ENCODE measurements at places on chromosomes 5 and 9.
A peak's percentile ranks its signal among the peaks of the same experiment; 100 is the strongest.

GRCh38 chr9:109556061-109556460 lies 58.0 kb upstream of the PTPN3 start:
- H3K36me3 ChIP-seq = no peaks in the 10 kb centered on the region
- H3K4me1 ChIP-seq = peaks cover 2% of the 10 kb centered on the region
- H3K27ac ChIP-seq = no peak overlapping the region
- no peak overlapping the region for H3K4me3 ChIP-seq
- peaks cover 20% of the 10 kb centered on the region for H3K27me3 ChIP-seq

GRCh38 chr5:10607023-10607665 lies 43.3 kb downstream of the ANKRD33B start:
- peaks cover 9% of the 10 kb centered on the region for H3K4me1 ChIP-seq
- peaks cover 2% of the 10 kb centered on the region for H3K36me3 ChIP-seq
- peak overlapping the region; percentile 80 for H3K4me3 ChIP-seq
- H3K27ac ChIP-seq = peak overlapping the region; percentile 37
- no peaks in the 10 kb centered on the region for H3K27me3 ChIP-seq

- no peak for DNase-seq
- H3K36me3 ChIP-seq = no peaks in the 10 kb centered on the region
- H3K27ac ChIP-seq = no peak overlapping the region
- no peaks in the 10 kb centered on the region for H3K4me1 ChIP-seq
- peaks cover 15% of the 10 kb centered on the region for H3K27me3 ChIP-seq
Observed at GRCh38 chr5:124628721-124629596, 117.5 kb downstream of the ZNF608 start.

- H3K27me3 ChIP-seq = peaks cover 46% of the 10 kb centered on the region
- no peaks in the 10 kb centered on the region for H3K36me3 ChIP-seq
- no peaks in the 10 kb centered on the region for H3K4me1 ChIP-seq
- H3K4me3 ChIP-seq = no peak overlapping the region
- no peak for DNase-seq
Observed at GRCh38 chr5:178438796-178439195, 151.4 kb downstream of the COL23A1 start.

GRCh38 chr5:61933787-61934626 lies 372.0 kb upstream of the KIF2A start:
- no peaks in the 10 kb centered on the region for H3K36me3 ChIP-seq
- DNase-seq = no peak
- H3K27ac ChIP-seq = no peak overlapping the region
- H3K27me3 ChIP-seq = peaks cover 10% of the 10 kb centered on the region

DNA sequence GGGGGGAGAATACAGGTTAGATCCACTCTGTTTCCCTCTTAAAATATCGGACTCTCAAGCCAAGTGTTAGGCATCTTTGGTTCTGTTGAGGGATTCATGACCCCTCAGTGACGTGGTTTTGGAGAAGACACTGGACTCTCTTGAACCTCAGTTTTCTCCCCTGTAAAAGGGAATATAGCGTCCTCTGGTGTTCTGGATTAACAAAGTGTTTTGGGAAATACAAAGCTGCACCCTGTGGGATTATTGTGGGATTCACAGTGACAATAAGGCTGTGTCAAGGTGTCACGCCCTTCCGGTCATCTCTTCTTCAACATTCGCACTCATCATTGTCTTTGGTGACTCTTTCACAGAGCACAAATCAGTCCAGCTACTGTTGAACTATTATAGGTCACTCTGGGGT lies 139.0 kb downstream of the IRX1 start:
- no peaks in the 10 kb centered on the region for H3K36me3 ChIP-seq
- DNase-seq = no peak
- no peak overlapping the region for H3K4me3 ChIP-seq
- H3K4me1 ChIP-seq = no peaks in the 10 kb centered on the region
- H3K27ac ChIP-seq = no peak overlapping the region

DNA sequence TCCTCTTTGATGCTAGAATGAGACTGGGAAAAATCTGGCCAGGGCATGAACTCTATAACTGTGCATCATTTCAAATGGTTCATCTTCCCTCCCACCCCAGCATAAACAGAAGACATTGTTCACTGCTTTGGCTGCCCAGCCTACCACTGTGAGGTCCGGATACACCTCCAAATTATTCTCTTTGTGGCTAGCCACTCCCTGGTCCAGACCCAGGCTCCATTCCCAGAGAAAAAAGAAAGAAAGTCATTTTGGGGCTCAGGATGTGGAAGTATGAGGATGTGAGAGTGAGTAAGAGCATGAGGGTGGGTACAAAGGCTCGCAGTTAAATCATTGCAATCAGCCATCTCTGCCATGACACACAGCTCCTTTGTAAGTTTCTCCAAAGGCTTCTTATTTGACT lies 559.2 kb downstream of the PSAT1 start:
- H3K4me3 ChIP-seq = no peak overlapping the region
- no peaks in the 10 kb centered on the region for H3K36me3 ChIP-seq
- no peaks in the 10 kb centered on the region for H3K4me1 ChIP-seq
- H3K27me3 ChIP-seq = no peaks in the 10 kb centered on the region
- H3K27ac ChIP-seq = no peak overlapping the region

GRCh38 chr5:53262348-53262970 lies 152.9 kb upstream of the MOCS2 start:
- H3K4me3 ChIP-seq = no peak overlapping the region
- no peaks in the 10 kb centered on the region for H3K36me3 ChIP-seq
- DNase-seq = no peak
- H3K27ac ChIP-seq = no peak overlapping the region

DNA sequence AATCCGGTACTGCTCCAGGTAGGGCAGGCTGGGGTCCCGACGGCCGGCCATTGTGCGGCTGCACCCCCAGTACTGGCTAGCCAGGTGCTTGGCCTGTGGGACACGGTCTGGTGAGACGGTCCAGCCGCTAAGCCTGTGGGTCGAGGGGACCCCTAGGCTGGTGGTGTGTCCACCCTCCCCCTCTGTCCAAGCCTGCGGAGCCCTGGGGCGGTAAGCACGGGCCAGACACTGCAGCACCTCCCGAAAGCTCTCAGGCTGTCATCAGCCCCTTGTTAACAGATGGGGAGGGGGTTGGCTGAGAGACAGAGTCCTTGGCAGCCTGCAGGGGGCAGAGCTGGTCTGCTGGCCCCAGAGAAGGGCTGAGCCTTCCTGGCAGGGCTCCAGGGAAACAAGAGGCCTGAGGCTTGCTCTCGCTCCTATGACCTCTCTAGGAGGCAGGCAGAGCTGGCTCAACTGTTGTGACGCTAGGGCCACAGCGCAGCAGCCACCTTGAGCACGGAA lies 11.8 kb upstream of the MRNIP start:
- H3K27me3 ChIP-seq = no peaks in the 10 kb centered on the region
- no peak overlapping the region for H3K27ac ChIP-seq
- H3K36me3 ChIP-seq = no peaks in the 10 kb centered on the region
- no peak for DNase-seq
- no peaks in the 10 kb centered on the region for H3K4me1 ChIP-seq
- no peak overlapping the region for H3K4me3 ChIP-seq

- DNase-seq = no peak
- peaks cover 40% of the 10 kb centered on the region for H3K4me1 ChIP-seq
- no peaks in the 10 kb centered on the region for H3K27me3 ChIP-seq
- no peaks in the 10 kb centered on the region for H3K36me3 ChIP-seq
- peak overlapping the region; percentile 84 for H3K4me3 ChIP-seq
- peak overlapping the region; percentile 67 for H3K27ac ChIP-seq
Observed at GRCh38 chr5:143395638-143396352, 7.7 kb downstream of the NR3C1 start.

GRCh38 chr5:15105799-15106393 lies 234.3 kb upstream of the ANKH start:
- peaks cover 12% of the 10 kb centered on the region for H3K27me3 ChIP-seq
- no peak for DNase-seq
- no peaks in the 10 kb centered on the region for H3K4me1 ChIP-seq
- no peaks in the 10 kb centered on the region for H3K36me3 ChIP-seq

GRCh38 chr5:97383996-97384395 lies 200.9 kb upstream of the RIOK2 start:
- no peak for DNase-seq
- no peak overlapping the region for H3K27ac ChIP-seq
- H3K4me3 ChIP-seq = no peak overlapping the region
- H3K36me3 ChIP-seq = peaks cover 2% of the 10 kb centered on the region
- H3K27me3 ChIP-seq = no peaks in the 10 kb centered on the region

Measured in T-helper 17 cell (primary cell).